Germinal center (tissue), 1 donor: ENCODE measurements at places on chromosomes 4 and X.

DNA sequence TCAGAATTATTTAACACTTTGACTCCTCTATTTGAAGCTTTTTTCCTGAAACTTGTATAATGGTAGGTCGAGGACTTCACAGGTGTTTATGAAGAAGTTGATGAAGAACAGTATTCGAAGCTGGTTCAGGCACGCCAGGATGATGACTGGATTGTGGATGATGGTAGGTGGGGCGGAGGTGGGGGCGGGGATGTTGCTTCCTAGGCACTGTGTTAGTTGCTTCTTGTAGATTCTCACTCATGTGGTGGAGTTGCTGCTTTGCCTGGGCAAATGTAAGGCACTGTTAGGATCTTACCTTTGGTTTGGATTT lies 9.4 kb downstream of the POLA1 start:
- DNase-seq: no peak

DNA sequence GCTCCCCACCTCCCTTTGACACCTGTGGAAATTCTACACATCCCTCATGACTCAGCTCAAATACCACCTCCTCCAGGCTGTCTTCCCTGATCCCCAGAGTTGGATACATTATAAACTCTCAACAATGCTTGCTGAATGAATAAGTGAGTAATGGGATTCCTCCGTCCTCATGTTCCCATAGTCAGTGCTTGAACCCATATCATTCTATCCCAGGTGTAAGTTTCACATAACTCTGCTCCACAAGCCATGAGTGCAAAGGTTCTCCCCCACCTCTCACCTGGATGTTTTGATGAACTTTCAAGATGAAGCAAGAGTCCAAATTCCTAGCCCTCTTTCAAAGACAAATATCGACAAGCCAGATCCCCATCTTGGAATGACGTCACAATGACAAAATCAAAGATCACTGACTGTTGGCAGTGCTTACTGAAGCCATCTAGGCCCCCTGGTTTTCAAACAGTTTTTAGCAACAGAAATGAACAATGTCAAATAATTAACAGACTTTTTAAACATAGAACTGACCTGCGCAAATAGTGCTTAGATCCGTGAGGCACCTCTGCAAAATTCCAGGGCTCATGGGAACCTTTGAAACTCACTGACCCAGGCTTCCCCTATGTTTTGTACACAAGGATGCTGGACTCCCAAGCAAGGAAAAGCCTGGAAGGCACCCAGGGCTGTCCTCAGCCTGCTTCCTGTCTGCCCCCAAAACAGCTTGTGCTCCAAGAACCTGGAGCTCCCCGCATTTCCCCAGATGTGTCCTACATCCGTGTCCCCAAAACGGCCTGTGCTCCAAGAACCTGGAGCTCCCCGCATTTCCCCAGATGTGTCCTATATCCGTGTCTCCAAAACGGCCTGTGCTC lies 4.0 kb downstream of the SLC2A9 start:
- no peak for DNase-seq

DNA sequence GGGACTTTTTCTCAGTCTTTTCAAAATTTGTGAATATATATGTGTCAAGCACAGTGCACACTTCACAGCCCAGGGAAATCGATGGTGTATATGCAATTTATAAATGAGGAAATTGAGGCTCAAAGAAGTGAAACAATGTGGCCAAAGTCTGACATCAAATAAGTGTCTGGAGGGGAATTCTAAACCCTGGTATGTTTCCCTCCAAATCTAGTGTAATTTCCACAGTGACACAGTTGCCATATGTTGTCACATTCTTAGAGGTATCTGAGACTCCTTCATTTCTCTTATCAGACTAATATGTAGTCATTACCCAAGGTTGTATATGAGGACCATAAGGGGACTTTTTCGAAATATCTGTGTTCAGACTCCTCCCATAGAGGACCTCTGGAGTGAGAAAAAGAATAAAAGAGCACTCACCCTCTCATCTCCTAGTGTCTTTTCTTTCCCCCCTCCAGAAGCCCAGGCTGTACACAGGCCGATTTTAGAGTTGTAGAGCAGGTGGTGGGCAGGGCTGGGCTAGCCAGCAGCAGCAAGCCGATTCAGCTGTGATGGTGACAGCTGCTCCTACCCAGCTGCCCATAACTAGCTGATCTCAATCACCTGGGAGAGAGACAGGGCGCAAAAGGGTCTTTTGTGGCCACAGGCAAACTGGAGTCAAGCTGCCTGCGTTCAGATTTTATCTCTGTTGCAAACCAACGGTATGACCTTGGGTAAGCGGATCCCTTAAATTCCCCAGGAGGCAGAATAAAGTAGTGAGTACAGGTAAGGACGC lies 55.1 kb downstream of the CLCN5 start:
- no peak for DNase-seq

DNA sequence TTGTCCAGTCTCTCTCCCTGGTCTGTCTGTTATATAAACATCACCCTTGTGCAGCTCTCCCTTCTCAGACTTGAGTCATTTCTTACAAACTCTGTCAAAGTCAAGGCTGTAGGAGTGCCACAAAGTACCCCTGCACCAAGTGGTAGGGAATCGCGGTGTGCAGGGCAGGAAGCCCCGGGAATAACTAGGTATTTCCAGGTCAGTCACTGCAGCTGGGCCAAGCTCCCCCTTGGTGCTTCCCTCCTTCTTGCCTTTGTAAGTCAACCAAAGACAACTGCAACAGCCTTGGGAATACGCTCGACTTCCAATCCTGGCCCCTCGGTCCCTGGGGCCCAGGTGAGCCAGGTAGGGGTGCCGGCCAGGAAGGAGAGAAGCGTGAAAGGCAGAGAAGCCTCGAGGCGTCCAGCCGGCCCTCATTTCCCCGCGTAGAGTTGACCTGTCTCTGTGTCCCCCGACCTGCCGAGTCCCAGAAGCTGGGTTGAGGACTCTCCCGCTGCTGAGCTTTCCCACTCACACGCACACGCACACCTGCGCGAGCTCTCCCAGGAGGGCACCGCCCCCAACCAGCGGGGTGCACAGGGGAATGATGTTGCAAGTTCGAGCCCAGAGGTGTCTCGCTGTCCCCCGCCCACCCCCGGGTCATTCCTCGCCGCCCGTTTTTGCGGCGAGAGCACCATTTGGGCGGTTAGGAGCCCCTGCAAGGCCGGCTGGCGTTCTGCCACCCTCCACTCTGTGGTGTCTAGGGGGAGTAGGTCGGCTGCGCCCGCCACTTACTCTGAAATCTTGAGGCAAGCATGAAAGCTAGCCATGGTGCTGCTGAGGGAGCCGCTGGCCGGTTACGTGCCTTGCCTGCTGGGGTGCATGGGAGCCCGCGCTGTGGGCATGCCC lies 22.8 kb upstream of the KIAA1210 start:
- DNase-seq: no peak

- DNase-seq: no peak
These were observed 1.5 kb upstream of the SCARB2 start for GRCh38 chr4:76215077-76215476.

- no peak for DNase-seq
These were observed 54.4 kb downstream of the SMAD1 start for GRCh38 chr4:145536044-145536443.

- DNase-seq: no peak
These were observed 4.7 kb downstream of the FAM120C start for GRCh38 chrX:54178100-54178940.

GRCh38 chr4:60128888-60129287 lies 1071.2 kb upstream of the ADGRL3 start:
- no peak for DNase-seq
